Astrocyte of the spinal cord (primary cell): ENCODE measurements at places on chromosomes 1 and 21.
A peak's percentile ranks its signal among the peaks of the same experiment; 100 is the strongest.

DNA sequence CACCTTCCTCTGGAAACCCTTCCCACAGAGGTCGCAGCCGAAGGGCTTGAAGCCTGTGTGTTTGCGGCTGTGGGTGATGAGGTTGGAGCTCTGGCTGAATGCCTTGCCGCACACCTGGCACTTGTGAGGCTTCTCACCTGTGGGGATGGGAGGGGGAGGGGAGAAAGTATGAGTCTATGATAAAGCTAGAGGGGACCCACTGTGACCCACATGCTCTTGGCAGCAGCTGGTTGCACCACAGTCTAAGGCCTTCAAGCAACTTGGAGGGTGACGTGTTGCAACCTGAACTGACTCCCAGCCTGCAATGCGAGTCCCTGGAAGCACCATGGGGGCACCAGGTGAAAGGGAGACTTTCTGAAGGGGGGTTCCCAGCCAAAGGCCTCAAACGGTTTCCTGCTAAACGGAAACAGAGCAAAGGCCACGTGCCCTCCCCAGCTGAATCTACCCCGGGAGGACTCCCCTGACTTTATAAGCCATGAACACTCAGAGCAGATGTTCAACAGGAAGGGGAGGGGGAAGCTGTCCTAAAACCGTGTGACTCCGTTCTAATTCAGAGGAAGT lies 10.6 kb downstream of the GFI1 start:
- DNase-seq: no peak

DNA sequence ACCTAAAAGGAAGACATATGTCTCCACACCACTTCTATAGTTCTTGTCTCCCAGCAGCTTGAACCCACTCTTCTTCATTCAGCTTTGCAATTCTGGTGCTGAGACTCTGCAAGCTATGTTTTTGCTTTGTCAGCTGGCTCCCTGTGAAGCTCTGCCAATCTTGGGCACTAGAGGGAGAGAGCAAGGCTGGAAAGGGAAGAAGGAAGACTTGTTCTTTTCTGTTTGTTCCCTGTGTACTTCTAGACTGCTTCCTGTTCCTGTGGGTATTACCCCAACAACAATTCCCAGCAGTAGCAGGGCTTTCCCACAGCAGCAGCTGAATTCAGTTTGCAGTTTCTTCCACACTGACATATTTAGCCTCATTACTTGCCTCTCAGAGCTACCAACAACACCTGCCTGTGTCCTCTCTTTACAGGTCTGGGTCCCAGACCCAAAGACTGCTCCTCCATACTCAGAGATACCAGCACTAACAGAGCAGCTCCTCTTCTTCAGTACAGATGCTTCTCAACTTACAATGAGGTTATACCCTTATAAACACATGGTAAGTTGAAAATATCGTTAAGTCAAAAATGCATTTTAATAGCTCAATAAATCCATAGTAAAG lies 275.2 kb upstream of the NEGR1 start:
- DNase-seq: peak; percentile 17

- DNase-seq: no peak
Observed at GRCh38 chr1:171841931-171842761, 848 bp downstream of the DNM3 start.

- DNase-seq: no peak
Observed at GRCh38 chr1:93829061-93829460, 49.9 kb downstream of the DNTTIP2 start.
